Muscle of arm (tissue), 14 donors: ENCODE measurements at places on chromosomes 1 and 21.

GRCh38 chr21:45472445-45473365 lies 67.7 kb downstream of the COL18A1 start:
- DNase-seq: no peak

DNA sequence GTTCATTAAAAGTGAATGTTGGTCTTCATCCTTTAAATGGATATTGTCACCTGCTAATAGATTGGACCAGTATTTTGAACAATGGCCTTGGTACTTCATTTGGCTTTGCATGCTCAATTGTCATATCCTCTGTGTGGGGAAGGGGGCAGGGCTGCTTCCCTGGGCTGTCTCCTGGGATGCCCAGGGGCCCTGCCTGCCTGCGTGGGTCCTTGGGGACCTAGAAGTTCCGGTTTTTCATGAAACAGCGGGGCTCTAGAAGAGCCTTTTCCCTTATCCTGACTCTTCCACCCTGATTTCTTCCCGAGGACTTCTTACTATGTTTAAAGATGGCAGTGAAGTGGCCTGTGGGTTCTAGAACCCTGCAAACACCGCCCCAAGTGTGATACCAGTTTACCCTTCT lies 97.5 kb downstream of the DISC1 start:
- DNase-seq: no peak

GRCh38 chr1:13487143-13487868 lies 26.5 kb downstream of the LRRC38 start:
- DNase-seq: peak; percentile 15

DNA sequence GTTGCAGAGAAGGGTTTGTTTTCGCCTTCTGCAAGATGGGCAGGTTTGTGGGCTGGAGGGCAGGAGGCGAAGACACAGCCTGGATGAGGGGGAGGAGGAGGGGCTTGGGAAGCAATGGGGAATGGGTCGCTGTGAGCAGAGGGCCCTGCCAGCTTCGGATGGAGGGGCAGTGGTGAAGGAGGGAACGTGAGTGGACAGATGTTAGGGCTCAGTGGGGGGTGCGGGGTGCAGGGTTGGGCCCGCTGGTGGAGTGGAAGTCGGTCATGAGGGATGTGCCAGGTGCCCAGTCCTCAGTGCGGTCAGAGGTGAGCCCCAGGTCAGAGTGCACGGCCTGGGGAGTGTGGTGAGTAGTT lies 55.5 kb upstream of the ABCG1 start:
- DNase-seq: no peak

GRCh38 chr1:174797398-174797797 lies 202.3 kb upstream of the CACYBP start:
- DNase-seq: no peak

- no peak for DNase-seq
Observed at GRCh38 chr1:45730075-45730779, 20.2 kb downstream of the IPP start.

DNA sequence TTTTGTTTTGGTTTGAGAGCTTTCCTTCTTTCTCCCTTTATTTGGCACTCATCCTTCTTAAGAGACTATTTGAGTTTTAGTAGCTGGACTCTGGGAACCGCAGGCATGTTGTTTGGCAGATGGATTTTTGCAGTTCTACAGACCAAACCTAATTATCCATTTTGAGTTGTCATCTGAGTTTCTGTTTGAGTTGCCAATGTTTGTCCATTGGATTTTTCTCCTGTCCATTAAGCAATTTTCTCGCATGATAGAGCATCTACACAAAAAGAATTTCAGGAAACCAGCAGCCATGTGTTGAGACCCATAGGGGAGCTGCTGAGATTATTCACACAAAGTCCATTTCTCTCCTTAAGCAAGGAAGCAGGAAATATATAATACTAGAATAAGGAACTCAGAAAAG lies 17.2 kb upstream of the CXADR start:
- DNase-seq: no peak

DNA sequence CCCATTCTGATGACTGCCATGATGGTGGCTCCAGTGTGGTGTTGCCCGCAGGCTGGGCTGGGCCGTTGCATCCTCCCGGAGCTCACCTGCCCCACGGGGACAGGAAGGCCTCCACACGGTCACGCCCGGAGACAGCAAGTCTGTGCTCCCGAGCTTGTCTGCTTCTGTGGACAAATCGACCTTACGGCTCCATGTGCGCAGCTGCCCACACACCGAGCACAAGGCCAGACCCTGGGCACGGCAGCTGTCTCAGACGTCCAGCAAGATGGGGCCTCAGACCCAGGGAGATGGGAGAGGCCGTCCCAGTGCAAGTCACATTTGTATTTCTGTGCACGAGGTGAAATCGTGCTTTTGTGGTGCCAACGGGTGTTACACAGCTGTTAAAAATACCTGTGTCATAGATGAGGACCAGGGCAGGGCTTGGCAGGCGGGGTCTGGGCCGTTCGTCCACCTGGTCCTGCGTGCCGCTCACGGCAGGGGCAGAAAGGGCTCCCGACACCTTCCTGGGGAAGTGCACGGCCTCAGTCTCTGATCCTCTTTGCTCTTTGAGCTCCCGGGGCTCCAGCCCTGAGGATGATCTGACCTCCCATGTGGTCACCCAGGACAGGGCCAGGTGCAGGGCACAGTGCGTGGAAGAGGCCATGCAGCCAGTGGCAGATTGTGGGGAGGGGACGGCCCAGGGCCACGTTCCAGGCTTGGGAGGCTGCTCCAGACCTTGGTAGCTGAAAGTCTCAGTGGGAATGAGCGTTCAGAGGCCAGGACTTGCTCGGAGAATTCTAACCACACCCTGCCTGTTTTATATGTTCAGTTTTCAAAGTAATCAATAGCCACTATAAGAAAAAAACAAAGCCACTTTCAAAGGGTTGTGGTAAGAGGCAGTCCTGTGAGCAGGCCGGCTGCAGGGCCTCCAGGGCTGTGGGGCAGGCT lies 13.5 kb downstream of the COL6A1 start:
- no peak for DNase-seq

DNA sequence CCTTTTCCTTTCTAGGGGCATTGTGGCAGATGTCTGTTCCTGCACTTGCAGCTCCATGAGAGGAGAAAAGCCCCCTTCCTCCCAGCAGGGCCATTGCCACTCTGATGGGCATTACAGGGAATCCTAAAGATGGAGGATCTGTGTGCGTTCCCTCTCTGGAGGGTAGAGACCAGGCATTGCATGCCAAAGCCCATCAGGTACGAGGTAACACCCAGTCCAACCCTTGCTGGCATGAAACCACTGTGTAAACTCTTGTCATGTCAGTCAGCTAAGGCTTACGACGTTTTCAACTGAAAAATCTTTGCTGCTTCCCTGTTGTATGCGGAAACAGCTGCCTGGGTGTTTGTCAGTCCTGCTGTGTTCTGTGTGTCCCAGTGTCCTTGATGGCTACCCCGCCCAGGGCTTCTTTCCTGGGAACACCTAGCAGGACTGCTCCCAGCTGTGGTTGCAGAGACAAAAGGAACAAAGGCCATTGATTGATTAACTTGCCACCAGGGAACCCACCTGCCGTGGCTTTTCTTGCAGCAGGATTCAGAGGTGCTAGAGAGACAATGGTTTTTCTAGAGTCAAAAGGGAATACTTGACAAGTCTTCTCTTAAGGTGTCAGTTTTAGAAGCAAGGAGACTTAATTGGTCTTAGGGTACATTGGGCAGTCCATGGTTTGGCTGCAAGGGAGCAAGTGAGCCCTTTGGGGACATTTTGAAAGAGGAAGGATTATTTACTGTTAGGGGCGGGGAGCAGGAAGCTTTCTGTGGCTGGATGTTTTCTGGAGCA lies 24.6 kb downstream of the B3GALT5 start:
- no peak for DNase-seq

DNA sequence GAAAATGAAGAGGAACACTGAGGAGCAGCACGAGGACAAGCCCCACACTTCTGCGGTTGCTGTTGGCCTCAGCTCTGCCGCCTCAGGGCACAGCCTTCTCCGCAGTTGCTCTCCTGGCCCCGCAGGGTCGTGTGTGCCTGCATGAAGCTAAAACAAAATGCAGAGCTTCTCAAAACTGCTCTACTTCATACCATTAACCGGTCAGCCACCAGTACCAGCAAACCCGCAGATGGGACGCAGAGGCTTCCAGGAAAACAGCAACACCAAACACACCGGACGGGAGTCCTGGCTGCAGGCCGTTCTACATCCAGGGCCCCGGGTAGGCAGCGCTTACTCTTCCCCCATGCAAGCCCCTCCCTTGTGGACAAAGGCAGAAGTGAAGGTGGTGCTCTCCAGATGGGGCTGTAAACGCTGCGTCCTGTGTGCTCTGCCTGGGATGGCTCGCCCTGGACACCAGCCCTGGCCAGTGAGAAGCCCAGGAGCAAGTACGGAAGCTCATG lies 7.1 kb upstream of the C1orf159 start:
- DNase-seq: no peak

DNA sequence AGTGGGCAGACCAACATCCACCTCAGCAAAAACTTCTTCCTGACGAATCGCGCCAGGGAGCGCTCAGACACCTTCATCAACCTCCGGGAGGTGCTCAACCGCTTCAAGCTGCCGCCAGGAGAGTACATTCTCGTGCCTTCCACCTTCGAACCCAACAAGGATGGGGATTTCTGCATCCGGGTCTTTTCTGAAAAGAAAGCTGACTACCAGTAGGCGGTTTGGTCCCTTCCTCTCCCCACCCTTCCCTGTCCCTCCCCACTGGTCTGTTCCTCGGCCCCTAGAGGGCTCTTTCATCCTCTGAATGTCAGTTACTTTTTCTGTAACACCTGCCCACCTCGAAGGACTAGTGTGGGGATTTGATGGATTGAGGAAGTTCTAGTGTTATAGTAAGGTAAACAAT lies 46.9 kb downstream of the CAPN2 start:
- DNase-seq: no peak

DNA sequence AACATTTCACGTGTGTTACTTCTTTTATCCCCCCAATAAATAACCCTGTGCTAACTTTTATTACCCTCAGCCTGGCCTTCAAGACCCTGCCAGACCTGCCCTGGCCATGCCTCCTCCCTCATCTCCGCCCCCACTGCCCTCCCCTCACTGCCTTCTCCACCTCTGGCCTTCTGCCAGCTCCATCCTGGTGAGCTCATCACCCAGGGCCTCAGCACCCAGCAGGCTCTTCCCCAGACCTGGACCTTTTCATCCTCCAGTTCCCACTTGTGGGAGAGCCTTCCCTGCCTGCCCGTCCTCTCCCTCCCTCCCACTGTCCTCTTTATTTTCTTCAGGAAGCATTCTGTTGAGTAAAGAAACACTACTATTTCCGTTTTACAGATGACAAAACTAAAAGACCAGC lies 72.0 kb downstream of the SLC66A1 start:
- no peak for DNase-seq

DNA sequence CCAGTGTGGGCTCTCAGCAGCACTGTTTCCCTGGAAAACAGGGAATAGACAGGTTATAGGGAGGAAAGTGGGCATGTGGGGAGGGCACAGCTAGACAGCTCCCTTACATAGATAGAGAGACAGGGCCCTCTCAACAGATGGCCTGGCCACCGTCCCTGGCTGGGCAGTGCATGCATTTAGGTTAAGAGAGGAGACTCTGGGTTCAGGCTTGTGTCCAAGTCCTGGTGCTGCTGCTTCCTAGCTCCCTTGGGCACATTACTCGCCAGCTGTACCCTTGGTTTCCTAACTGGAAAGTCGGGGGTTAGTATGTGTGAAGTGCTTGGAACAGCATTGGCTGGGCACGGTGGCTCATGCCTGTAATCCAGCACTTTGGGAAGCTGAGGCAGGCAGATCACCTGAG lies 9.1 kb downstream of the PLOD1 start:
- no peak for DNase-seq

- no peak for DNase-seq
Observed at GRCh38 chr1:201731142-201731541, 97.8 kb upstream of the IPO9 start.
